Naive thymus-derived CD8-positive, alpha-beta T cell (primary cell): ENCODE measurements at places on chromosomes 3 and 15. TPM values are rescaled to one million over a fixed set of nuclear protein-coding genes. Genes with fewer than 3 reads are reported as not detected.

HYAL1 gene
- total RNA-seq, result 0.39 TPM

DUOXA2 gene
- not detected for total RNA-seq

GOLGA8T gene
- total RNA-seq, result not detected

LSAMP gene
- total RNA-seq, result not detected

LMCD1 gene
- not detected for total RNA-seq

TF gene
- total RNA-seq, result 0.78 TPM

NAALADL2 gene
- total RNA-seq, result 0.44 TPM

CPA3 gene
- not detected for total RNA-seq

DPPA4 gene
- total RNA-seq, result 2.2 TPM

GRAMD2A gene
- not detected for total RNA-seq

TPRG1 gene
- total RNA-seq, result 5.3 TPM

EAF2 gene
- 9.7 TPM for total RNA-seq

BCL2A1 gene
- 18.7 TPM for total RNA-seq

DUOXA1 gene
- total RNA-seq, result 0.77 TPM

CLDN11 gene
- not detected for total RNA-seq

USP13 gene
- 6.9 TPM for total RNA-seq

MEIS2 gene
- not detected for total RNA-seq

KCNMB2 gene
- total RNA-seq, result not detected

PTX3 gene
- total RNA-seq, result 0.31 TPM

CKMT1B gene
- not detected for total RNA-seq

CD86 gene
- total RNA-seq, result 0.36 TPM

TTC23 gene
- 0.30 TPM for total RNA-seq
